Activated CD4-positive, alpha-beta T cell treated with anti-CD3 and anti-CD28 coated beads, Interleukin-2, amount 10 ng/mL, durations not matched to agents 24 days and 14 days (primary cell): ENCODE measurements at places on chromosomes 3 and 15. TPM values are rescaled to one million over a fixed set of nuclear protein-coding genes. Genes with fewer than 3 reads are reported as not detected.

DNA sequence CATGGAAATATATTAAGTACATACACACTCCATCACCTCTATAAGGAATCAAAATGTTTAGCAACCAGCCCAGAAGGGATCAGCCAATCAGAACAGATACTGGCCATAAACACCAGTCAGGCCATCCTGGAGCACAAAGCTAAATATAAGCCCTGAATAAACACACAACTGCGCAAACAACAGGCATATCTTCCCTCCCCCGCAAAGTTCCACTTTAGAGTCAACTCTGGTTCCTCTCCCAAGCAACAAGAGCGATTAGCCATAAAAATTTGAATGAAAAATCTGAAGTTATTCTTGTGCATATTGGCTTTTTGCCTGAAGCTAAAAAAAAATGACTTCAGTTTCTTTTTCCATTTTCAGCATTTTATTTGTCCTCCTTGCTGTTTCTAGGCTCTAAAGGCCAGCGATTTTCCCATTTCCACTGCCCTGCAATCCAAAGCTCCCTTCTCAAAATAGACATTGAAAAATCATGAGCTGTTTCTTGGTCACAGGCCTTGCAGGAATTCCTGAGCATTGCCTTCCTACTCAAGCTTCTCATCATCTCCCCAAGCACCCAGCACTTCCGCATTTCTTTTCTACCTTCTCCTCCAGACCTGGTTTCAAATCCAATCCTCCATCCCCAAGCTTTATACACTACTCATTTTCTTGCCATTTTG, 247.9 kb downstream of the ZMAT3 start:
- no peak for DNase-seq

The CRELD1 gene
- 22.7 and 23.4 TPM in 2 replicates for total RNA-seq

DNA sequence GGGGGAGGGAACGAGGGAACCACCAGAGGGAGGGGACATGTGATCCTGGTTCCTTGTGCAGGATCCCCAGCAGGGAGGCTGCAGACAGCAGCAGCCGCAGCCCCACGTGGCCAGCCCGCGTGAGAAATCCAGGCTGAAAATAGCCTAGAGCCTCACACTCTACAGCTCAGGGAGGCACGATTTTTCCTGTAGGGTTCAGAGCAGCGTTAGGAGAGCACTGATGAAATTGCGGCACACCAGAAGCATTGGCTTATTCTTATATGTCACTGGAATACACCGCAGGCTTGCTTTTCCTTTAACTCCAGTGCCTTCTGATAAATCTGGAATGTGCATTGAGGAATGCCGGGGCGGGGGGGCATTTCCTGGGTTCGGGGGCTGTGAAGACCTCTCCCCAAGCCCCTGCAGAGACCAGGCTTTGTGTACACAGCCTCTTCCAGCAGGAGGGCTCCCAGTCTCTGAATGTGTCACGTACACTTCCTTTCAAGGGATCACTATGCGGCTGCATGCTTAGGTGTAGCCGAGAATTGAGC, 193.0 kb downstream of the ATP10A start:
- DNase-seq: no peak

DNA sequence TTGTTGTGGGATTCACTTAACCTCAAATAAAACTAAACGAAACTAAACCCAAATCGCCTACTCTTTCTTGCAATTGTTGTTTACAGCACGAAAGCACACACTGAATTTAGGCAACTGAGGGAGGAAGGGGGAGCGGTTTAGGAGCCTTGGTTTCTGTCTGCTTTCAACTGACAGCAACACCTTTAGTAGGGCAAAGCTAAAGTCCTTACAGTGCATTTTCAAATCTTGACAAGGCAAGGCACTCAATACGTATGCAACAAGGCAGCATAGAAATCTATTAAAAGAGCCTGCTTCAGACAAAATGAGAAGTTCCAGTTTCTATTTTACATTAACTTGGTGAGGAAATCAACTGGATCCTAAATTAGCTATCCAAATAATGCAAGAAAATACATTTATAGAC, 174.6 kb downstream of the CHST2 start:
- peak; percentile 61 for DNase-seq

DNA sequence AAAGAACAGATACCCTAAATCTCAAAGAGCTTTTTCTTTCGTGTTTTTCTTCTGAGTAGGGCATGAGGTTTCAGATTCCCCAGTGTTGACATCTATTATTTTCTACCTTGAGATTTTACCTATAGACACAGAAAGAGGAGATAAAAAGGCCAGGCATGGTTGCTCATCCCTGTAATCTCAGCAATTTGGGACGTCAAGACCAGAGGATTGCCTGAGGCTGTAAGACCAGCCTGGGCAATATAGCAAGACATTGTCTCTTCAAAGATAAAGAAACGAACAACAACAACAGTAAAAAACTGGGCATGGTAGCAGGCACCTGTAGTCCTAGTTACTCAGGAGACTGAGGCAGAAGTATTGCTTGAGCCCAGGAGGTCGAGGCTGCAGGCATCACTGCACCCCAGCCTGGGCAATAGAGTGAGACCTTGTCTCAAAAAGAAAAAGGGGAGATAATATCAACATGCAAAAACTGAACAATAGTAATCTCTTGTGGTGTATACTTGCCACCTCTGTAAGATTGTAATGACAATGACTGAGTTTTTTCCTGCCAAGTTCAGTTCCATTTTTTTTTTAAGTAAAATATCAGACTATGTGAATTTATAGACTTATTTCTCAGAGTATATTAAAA, 71.3 kb downstream of the MBNL1 start:
- DNase-seq: no peak

The CCDC39 gene
- total RNA-seq: not detected in 2 replicates
